ENCODE measurements at places on chromosomes 16 and 17.

DNA sequence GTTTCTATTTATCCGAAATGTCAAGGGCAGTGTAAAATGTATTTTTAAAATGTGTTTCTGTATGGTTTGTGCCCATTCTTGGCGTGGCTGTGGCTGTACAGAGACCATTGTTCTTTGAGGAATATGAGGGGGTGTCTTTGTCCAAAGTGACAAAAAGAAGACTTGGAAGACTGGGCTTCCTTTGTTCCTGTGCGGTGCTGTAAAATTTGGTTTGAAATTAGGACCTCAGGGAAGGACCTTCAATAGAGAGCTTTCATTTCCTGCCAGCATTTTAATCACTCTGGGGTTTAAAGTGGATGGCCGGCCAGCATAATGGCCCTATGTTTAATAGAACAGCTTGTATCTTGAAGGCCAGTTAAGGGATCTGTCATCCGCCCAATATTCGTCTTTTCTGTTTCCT, 190.1 kb upstream of the TBX2 start:
- no peak for DNase-seq

- DNase-seq = no peak
These were observed 146.1 kb upstream of the TOM1L1 start for GRCh38 chr17:54754560-54754959.

DNA sequence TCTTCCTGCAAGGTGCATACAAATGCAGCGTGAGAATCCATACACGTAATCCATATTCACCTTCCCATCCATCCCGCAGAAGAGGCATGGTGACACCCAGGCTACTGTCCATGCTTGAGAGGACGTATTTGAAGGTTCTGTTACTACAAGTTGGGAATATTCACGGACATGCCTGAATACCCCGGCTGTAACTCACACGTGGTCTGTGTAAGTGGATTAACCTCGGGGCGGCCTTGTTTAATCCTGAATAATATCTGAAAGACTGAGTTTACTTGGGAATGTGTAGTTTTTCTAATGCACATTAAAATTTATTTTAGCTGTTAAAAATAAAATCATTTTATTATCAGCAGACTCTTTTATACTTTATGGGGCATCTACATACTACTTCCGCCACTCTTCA, 13.1 kb downstream of the CPSF4L start:
- DNase-seq = no peak

- DNase-seq = peak; percentile 20
These were observed 29.0 kb upstream of the RNPS1 start for GRCh38 chr16:2296661-2297505.

DNA sequence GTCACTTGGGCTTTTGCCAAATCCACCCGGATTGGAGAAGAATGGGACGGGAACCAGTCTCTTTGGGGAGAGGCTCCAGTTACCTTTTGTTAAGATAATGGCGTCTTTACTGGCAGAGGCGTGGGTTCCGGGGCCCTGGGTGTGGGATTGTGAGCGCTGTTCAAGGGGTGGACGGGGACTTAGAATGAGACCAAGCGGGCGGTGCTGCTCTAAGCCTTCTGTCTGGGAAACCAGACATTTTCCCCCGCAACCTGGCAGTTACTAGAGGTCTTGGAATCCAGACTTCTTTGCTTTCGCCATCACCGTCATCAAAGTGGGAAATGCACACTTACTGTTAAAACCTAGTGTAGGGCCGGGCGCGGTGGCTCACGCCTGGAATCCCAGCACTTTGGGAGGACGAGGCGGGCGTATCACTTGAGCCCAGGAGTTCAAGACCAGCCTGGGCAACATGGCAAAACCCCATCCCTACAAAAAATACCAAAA, 706 bp downstream of the TEN1 start:
- no peak for DNase-seq

DNA sequence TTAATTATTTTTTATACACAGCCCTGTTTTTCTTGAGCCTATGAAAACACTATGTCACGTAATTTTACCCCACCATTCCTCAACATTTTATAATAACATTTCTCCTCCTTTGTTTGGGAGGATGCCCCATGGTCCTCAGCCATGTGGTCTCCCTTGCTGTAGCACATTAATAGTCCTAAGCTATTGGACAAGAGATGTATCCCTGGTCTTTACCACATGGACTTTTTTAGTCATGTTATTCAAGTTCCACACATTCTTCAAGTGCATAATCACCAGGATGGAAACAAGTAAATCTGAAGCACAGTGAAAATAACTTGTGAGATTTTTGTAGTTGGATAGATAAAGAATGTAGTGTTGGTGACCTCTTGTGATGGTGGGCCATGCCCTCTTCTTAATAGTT, 2.0 kb upstream of the KRTAP2-3 start:
- no peak for DNase-seq

DNA sequence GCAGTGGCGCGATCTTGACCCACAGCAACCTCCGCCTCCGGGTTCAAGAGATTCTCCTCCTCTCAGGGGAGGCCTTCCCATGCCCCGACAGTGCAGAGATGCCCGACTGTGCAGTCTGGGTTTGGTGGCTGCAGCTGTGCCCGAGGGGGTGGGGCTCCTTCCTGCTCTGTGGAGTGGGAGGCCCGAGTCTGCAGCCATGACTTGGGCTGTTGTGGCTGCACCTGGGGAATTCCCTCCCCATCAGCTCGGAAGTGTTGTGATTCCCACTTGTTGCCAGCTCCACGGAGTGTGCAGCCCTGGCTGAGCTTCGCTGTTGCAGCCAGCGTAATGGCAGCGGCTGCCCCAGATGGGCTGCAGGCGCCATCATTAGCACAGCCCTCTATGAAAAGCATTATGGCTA, 66.4 kb upstream of the SMIM36 start:
- peak; percentile 53 for DNase-seq

- no peak for DNase-seq
These were observed 39.1 kb downstream of the CPNE2 start for GRCh38 chr16:57131351-57131970.

- no peak for DNase-seq
These were observed 1.4 kb downstream of the NSMCE1 start for GRCh38 chr16:27267037-27267677.

GRCh38 chr16:57611181-57611580, 17.2 kb upstream of the ADGRG1 start:
- no peak for DNase-seq

- peak; percentile 88 for DNase-seq
These were observed 14.1 kb downstream of the CYGB start for GRCh38 chr17:76523084-76524037.

DNA sequence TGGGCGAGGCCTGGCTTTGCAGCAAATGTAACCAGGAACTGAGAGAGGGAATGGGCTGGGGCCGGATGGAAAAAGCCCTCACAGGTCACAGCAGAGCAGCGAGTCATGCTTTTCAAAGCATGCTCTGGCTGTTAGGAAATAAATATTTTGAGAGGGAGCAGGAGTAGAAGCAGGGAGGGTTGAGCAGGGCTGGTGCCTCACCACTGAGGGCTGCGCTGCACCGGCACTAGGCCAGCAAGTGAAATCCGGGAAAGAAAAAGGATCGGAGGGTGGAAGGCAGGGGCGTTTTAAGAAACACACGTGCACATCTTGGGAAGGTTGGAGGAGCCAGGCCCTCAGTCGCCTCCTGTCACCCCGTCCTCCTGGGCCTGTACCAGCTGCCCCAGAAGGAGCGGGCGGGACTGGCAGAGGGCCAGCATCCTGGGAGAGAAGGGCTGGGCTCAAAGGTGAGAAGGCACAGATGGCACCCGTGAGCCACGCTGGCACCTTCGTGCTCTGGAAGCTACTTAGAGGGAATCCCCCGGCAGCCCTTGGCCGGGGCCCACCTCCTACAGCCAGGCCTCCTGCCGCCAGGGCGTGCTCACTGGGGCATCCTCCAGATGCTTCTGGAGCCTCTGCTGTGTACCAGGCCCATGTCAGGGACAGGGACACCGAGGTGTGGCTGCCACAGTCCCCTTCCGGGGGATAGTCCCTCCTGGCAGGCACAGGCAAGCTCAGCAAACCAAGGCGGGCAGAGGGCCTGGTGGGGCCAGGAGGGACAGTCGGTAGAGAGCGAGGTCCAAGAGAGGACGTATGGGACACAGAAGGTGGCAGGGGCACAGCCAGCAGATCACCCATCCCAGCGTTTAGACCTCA, 71.5 kb upstream of the PLCG2 start:
- no peak for DNase-seq

DNA sequence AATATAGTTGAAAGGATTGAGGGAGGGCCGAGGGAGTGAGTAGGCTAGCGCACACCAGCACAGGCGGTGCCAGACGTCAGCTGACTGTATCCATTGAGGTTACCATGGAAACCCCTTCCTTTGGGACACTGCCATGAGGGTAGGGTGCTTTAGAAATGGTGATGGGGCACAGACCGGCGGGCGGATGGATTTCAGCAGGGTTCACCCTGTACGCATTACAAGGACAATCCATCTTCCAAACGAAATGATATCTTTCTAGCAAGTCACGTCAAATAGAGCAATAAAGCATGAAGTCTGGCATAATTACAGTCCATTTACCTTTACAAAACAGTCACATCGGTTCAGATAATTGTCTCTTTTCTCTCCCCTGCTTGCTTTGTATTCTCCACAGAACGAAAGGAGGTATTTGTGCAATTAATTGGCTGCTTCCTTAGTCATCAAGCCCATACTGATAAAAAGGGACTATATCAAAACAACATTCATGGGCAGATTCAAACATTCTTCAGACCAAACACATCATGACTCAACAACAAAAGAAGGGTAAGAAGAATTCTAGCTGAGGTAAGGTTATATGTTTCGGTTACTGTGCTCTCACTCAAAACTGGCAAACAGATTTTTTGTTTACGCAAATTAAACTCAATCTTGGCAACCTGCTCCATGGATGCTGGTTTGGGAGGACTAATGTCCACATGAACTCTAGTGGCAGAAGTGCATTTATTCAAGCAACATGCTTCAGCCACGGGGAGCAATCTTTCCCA, 140.6 kb downstream of the CDK5R1 start:
- DNase-seq = no peak

DNA sequence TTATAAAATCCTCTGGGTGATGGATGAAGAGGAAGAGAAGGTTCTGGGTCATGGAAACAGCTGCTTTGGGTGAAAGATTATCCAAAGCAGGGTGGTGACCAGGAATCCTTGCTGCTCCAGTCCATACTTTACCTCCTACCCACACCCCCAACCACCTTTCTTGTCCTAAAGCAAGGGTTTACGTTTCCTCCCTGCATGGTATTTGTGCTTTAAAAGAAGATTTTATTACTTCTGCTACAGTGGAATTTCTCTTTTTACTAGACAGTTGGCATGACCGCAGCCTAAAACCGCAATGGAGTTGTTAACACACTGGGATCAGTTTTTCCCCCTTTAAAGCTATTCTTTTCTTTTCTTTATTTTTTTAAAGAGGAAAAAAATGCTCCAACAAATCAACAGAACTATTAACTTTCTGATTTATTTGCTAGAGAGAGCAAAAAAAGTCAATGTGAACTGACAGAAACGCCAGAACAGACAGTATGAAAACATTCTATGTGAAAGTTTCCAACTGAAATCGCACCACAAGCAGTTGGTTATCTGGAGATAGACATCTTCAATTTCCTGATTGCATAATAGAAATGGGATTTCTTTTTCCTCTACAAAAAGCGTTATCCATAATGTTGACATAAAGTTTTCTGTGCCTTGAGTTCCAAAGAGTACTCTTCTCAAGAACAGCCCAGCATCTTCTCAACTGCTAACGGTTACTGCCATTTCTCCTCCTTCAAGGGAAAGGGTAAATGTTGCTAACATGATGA, 236.0 kb downstream of the IRX3 start:
- no peak for DNase-seq

- DNase-seq = no peak
These were observed 41.7 kb downstream of the CNGB1 start for GRCh38 chr16:57929250-57929649.

DNA sequence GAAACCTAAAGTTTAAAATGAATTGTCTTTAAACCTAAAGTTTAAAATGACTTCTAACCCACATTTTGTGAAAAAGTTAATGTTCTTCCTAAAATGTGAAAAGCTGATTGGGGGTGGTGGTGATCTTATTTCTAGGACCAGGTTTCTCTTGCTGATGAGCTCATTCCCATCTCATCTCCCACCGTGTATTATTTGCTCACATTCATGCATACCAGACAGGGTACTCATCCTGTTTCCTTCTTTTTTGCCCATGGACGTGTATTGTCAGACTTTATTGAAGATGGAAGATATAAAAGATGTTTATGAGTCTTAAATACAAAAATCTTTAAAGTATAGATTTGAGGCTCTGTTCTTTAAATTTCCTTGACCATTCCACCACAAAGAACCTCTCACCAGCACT, 70.1 kb upstream of the MPHOSPH6 start:
- DNase-seq = no peak

- no peak for DNase-seq
These were observed 77.9 kb upstream of the TANC2 start for GRCh38 chr17:62888148-62888547.

DNA sequence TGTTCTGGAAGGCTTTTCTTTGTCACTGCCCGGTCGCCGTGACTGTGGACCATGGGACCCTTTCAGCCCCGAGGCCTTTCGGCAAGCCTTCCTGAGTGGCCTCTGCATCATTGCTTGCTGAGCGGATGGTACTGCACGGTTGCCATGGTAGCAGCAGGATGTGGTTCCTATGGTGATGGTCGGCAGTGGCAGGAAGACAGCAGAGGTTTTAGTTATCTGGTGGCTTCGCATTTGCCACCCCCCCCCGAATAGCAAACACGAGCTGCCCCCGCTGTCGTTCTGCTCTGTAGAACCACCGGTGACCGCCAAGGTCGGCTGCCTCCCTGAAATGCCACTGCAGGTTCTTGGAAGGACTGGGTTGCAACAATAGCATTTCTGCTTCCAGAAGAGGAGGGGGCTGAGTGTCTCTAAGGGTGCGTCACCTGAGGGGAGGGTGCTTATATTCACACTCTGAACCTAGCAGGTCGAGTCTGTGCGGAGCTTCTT, 76.6 kb downstream of the CMIP start:
- DNase-seq = peak; percentile 80

GRCh38 chr16:4689091-4689671, 4.2 kb upstream of the NUDT16L1 start:
- no peak for DNase-seq

- peak; percentile 47 for DNase-seq
These were observed 32.6 kb upstream of the CBFA2T3 start for GRCh38 chr16:89009343-89010209.

GRCh38 chr17:63156986-63157385, 191.0 kb downstream of the TANC2 start:
- no peak for DNase-seq

- no peak for DNase-seq
These were observed 30.4 kb upstream of the CCL1 start for GRCh38 chr17:34393401-34393800.

DNA sequence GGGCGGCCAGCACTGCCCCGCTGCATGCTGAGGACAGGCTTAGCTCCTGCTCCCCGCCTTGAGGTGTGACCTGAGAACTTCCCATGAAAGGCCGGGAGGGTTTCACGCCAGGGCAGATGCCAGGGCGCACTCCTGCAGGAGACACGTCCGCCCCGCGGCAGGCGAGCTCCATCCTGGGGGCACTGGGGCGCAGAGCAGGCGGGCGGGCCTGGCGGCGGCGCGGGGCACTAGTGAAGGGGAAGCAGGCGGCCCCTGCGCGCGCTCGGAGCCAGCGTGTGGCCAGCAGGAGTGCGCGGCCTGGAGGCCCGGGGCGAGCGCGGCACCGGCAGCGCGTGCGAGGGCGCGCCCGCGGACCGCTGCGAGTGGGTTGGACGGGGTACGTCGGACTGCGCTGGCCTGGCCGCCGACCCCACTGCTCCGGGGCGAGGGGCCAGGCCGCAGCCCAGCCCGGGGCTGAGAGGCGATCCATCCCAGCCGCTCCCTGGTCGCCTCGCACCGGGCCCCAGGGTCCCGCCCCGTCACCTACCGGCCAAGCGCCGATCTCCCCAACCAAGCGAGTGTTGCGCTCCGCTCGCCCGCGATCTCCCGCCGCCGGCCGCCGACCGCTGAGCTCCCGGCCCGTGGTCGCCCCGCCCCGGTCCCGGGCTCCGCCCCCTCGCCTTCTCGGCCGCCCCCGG, at the start of gene MAP3K14:
Gene MAP3K14, minus strand, starts transcription at position 587 of the 677 bp plus-strand sequence. CDS start 26,275 bp downstream, outside the sequence.
- DNase-seq = peak; percentile 71

- DNase-seq = no peak
These were observed 19.7 kb downstream of the CACNA1H start for GRCh38 chr16:1172651-1173050.
